ENCODE measurements at places on chromosomes 16 and 17.

DNA sequence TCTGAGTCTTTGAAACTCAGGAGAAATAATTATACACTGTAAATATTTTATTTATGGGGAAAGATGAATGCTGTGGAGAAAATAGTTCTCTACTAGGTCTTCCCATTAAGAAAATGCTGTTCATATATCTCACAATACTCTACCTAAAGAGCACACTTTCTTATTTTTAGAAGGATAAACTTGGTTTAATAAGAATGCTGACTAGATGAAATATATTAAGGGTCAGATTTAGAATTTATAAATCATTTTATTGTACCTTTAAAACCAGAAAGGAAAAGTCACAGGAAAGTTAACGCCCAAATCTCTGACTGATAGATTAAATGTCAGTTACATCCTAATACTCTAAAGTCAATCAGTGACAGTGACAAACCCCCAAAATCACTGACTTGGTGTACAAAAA is 48.7 kb downstream of the SLC6A4 start:
- no peak for DNase-seq

DNA sequence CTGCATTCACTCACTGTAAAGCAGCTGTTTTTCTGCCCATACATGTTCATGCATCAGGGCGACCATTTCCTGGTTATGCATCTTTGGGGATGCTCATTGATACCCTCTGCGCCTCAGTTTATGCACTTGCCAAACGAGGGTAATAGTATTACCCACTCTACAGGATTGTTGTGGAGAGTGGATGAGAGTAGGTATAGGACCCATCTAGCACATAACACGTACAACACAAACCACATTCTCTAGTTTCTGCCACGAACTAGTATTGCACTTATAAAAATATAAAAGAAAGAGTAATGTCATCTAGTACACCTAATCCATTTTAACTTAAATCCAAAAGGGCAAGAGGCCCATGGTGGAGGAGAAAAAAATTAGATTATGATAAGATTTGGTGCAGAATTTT is 231.7 kb downstream of the SLC39A11 start:
- DNase-seq, result no peak

- DNase-seq, result no peak
Measured at GRCh38 chr16:75192606-75193264, 14.2 kb downstream of the CTRB2 start.

DNA sequence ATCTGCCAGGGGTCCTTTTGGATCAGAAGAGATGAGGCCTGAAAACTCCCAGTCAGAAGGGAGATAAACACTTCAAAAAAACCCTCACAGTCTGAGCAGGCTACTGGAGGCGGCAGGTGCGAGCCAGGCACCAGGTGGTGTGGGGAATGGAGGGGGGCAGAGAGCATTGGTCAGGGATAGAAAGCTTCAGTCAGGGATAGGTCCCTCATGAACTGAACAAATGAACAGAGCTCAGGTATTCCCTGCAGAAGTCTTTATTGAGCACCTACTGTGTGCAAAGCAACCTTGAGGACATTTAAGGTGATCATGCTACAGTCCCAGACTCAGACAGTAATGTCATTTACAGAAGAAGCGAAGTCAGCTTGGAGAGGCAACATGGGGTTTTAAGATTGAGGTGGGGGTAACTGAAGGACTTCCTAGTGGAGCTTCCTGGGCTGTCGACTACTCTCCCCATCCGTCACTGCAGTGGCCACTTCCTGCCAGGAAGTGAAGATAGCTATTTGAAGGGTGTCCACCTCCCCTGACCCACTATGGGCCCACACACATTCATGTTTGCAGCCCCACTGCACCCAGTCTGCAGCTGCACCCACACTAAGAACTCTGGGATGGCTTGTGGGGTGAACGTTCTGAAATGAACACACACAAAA is 3.2 kb downstream of the KIFC3 start:
- DNase-seq, result no peak

GRCh38 chr17:39200957-39201510 is 951 bp downstream of the RPL19 start:
- DNase-seq, result no peak

- DNase-seq, result no peak
Measured at GRCh38 chr16:17270683-17271109, 200.1 kb downstream of the XYLT1 start.

Measured in NCI-H1048 (cell line).